ENCODE measurements at places on chromosomes 11 and 22.
A peak's percentile ranks its signal among the peaks of the same experiment; 100 is the strongest.

- H3K36me3 ChIP-seq = peaks cover 9% of the 10 kb centered on the region
- DNase-seq = no peak
- 0 out of 2 replicates have a peak, but pooled peaks cover 3% of the 10 kb centered on the region for H3K4me1 ChIP-seq
- no peaks in the 10 kb centered on the region for H3K27me3 ChIP-seq
- H3K4me3 ChIP-seq = peak overlapping the region; percentile 86
- H3K27ac ChIP-seq = no peak overlapping the region
Measured at GRCh38 chr11:118529584-118530175, 1.3 kb upstream of the TMEM25 start.

GRCh38 chr22:22552630-22553029 is 6.4 kb downstream of the PRAME start:
- no peaks in the 10 kb centered on the region for H3K27me3 ChIP-seq
- no peak for DNase-seq
- H3K4me3 ChIP-seq = no peak overlapping the region
- H3K36me3 ChIP-seq = no peaks in the 10 kb centered on the region

- no peaks in the 10 kb centered on the region for H3K27me3 ChIP-seq
- no peak for DNase-seq
- no peaks in the 10 kb centered on the region for H3K36me3 ChIP-seq
- no peaks in the 10 kb centered on the region for H3K4me1 ChIP-seq
- no peak overlapping the region for H3K27ac ChIP-seq
- no peak overlapping the region for H3K4me3 ChIP-seq
Measured at GRCh38 chr11:12157241-12157661, 46.9 kb downstream of the MICAL2 start.

- no peak overlapping the region for H3K4me3 ChIP-seq
Measured at GRCh38 chr22:27170491-27170890, 513.1 kb downstream of the MIAT start.

Data from GM12878 (cell line).